Stimulated activated CD4-positive, alpha-beta T cell treated with anti-CD3 and anti-CD28 coated beads, Interleukin-2, amount 100 ng/mL, for 24 hours (primary cell): ENCODE measurements at places on chromosomes 11 and 22.

- peak; percentile 81 for DNase-seq
These were observed 2.1 kb downstream of the CCND1 start for GRCh38 chr11:69642913-69643632.

- DNase-seq: no peak
These were observed 282 bp downstream of the MPPED2 start for GRCh38 chr11:30585892-30586250.

- no peak for DNase-seq
These were observed 366.9 kb downstream of the NTM start for GRCh38 chr11:131737357-131737756.

- no peak for DNase-seq
These were observed 242.2 kb downstream of the DCDC1 start for GRCh38 chr11:31127290-31127689.
